GM12865 (cell line): ENCODE measurements at places on chromosomes 16 and 17.

DNA sequence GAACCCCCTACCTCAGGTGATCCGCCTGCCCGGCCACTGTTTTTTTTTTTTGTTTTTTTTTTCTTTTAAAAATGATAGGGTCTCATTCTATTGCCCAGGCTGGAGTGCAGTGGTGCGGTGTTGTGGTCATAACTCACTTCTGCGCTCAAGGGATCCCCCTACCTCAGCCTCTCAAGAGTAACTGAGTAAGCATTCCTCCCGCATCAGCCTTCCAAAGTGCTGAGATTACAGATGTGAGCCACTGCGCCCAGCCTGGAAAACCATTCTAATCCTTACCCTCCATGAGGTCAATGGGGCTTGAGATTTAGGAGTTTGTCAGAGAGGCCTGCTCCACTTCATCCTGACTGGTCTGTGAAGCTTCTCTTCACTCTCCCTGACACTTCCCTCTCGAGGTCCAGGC, 12.5 kb downstream of the ERAL1 start:
- DNase-seq, result no peak

DNA sequence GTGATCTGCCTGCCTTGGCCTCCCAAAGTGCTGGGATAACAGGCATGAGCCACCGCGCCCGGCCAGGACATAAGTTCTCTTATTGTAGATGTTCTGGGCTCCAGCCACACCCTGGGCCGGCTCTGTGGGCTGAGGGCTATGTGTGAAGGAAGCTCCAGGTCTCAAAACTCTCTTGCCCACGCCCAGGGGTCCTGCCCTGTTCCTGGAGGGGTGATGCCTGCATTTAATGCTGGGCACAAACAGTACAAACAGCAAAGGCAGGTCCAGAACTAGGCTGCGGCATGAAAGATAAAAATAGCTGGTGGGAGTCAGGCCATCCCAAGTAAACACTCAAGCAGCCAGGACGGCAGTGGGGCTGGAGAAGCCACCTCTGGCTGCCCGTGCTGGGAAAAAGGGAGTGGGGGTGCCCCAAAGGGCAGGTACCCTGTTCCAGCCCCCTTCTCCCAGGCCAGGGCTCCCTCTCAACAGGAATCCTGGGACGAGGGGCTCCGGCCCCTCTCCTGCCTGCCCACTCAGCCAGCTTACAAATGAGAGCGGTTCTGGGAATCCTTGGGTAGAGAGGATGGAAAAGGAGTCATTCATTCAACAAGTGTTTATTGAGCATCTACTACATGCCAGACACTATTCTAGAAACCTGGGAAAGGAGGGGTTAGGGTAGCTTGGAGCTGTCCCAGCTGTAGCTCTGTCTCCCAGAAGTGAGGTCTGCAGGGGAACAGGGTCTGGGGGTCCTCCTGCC, 4.6 kb downstream of the TRIM47 start:
- DNase-seq, result no peak

DNA sequence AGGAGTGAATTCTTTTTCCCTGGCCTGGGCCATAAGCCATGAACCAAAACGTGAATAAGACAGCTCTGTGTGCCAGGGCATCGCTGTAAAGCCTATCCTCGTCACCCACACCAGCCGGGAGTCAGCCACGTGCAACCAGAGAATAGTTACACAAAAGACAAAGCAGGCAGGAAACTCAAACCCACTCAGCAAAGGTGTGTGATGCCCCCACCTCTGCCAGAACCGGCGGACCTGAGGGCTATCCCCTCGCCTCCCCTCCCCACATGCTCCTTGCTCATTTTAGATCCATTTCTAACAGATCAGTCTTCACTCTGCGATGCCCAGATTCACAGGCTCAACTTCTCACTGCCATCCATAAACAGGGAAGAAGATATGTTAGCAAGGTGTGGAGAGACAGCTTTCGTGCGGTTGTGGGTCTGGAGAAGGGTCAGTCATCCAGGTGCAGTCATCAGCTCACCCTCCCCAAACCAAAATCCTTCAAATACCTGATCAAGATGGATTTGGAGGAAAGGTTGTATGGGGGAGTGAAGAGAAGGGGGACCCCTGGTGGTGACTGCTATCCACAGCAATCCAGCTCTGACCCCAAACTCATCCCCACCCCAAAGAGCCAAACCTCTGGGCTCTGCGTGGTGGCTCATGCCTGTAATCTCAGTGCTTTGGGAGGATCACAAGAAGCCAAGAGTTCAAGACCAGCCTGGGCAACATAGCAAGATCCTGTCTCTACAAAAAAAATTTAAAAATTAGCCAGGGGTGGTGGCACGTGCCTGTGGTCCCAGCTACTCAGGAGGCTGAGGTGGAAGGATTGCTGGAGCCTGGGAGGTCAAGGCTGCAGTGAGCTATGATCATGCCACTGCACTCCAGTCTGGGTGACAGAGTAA, 219.2 kb downstream of the C16orf78 start:
- peak; percentile 76 for DNase-seq

DNA sequence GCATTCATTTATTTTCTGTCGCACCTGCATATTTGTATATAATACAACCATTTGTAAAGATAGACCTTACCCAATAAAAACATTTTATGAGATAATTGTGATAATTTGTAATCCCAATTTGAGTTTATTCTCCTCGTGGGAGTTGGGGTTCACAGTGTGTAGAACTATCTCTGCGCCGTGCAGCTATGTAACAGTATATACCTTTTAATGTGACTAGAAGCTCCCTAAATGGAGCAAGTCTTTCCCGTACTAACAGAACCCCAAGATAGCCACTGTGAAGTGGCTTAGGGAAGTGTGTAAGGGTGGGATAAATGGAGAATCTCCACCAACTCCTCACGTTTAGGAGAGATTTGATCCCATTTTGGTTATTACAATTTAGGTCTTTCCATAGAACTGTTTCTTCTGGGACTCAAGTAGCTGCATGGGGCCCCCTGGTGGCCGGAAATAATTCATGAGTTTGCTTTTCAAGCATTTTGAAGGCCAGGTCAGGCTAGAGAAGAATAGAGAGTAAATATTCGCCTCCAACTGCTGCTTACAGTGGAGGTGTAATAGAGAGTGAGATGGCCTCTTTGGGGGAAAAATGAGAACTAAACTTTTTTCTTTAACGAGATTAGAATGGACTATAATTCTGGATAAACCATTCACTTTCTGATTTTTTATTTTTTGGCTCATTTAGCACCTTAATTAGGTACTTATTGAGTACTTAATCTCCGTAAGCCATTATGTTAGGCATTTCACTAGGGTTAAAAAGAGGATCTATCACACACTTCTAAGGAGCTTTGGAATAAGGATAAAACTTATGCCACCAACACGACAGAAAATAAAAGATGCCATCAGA, 4.5 kb downstream of the TMEM100 start:
- peak; percentile 80 for DNase-seq

DNA sequence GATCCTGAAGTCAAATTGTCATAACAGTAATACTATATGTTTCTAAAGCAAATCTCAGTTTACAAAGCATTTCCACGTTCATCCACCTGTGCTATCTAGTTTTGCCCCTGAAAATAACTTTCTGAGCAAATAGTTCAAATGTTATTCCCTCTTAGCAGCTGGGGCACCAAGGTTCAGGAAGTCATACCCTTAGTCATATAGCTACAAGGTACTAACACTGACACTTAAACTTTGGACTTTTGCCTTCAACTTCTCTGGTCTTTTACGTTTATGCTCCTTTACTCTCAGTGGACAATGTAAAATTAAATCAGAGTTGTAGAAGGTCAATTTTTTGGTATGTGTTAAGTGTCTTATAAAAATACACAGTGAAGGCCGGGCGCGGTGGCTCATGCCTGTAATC, 33.0 kb downstream of the COX11 start:
- DNase-seq, result no peak

DNA sequence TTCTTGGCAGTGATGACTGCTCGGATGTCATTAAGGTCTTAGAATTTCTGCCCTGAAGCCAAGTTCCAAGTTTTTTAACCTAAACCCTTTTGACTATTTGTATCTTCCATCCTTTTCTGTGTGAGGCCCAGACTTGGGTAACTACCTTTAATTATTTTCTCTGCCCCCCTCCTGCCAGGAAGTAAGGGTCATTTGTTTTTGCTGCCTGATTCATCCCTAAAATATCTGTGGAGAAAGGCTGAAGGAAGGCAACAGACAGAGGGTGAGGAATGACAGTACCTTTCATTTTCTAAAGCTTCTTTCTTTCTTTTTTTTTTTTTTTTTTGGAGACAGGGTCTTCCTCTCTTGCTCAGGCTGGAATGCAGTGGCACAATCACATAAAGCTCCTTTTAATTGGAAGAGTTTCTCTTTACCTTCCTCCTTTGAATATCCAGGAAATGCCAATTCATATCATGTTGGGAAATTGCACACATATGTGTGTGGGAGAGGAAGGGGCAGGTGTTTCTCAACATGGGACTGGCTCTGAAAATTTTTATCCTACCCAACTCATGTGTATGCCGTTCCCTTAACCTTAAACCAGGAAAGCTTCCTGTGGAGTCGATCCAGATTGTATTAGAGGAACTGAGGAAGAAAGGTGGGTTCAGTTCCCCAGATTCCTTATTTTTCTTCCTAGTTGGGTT, 957 bp downstream of the VPS25 start:
- DNase-seq, result no peak

- no peak for DNase-seq
Observed at GRCh38 chr17:9185142-9185541, 163.8 kb downstream of the NTN1 start.

DNA sequence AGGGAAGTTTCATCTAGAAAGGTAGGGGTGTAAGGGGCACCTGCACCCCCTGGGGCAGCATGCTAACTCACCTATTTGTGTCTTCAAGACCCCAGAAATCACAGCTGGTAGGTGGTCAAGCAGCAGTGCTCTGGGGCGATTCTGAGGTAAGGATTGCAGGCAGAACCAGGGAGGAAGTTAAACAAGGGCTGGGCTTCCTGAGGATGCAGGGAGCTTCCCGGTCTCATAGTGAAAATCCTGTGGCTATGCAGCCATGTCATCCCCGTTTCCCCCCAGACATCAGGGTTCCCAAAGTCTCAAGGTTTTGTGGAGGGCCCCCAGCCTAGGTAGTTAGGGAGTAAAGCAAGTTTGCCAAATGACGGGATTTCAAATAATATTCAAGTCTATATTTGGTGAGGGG, 78.5 kb downstream of the C16orf78 start:
- no peak for DNase-seq

GRCh38 chr16:77063676-77064016, 127.3 kb upstream of the MON1B start:
- DNase-seq, result no peak

DNA sequence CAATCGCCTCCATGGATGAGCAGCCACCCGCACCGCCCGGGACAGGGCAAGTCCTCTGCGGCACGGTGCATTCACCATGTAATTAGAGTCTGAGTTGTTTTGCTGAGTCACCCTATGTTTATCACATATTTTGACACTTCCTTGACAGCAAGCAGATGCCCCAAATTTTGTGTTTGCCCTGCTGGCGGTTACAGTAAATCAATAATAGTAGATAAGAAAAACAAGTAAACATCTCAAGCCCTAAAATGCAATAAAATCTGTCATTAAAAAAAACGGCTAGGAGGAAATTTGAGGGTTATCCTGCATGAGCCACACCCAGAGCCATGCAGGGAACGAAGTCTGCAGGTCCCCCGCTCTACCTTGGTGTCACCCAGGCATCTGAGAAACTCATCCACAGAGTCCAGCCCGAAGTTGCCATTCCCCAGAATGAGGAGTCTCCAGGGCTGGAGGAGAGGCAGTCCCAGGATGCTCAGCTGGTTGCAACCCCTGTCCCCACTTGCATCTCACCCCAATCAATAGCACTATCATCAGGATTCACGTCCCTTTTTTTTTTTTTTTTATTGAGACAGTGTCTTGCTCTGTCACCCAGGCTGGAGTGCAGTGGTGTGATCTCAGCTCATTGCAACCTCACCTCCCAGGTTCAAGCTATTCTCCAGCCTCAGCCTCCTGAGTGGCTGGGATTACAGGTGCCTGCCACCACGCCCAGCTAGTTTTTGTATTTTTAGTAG, 16.5 kb upstream of the ST6GALNAC1 start:
- DNase-seq, result no peak

GRCh38 chr17:7011942-7012254, 526 bp upstream of the RNASEK start:
- no peak for DNase-seq

DNA sequence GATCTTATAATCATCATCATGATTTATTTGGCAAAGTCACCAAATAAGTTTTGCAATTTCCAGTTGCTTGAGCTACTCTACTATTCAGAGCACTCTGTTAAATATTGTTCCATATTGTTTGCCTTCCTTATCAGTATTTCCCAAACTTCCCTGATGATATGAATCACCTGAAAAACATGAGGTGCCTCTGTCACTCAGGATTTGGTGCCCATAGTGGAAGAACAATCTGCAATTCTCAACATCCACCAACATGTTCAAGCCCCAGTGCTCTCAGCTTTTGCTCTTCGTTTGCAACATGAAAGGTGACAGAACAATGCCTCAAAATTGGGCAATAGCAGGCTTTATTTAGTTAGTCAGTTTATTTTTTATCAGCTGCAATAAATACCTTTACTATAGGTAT, 28.6 kb upstream of the WSB1 start:
- no peak for DNase-seq

GRCh38 chr17:13460261-13461000, 141.3 kb downstream of the HS3ST3A1 start:
- no peak for DNase-seq

GRCh38 chr16:3131755-3132377, 3.0 kb upstream of the ZNF213 start:
- DNase-seq, result no peak

DNA sequence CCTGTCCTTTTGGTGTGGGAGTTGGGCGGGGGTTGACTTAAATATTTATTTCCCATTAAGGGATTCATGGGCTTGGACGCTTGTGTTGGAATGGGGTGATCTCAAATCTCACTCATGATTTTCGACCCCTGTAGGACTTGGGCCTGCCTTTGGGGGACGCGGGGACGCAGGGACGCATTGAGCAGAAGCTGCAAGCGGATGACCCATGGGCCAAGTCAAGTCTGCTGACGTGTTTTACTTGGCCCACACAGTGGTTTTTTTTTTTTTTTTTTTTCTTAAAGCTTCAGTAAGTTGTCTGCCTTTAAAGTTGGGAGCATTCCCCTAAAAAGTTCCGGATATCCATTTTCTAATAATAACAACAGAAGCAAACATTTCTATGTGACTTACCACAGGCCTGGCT, 28.9 kb downstream of the CMIP start:
- no peak for DNase-seq

DNA sequence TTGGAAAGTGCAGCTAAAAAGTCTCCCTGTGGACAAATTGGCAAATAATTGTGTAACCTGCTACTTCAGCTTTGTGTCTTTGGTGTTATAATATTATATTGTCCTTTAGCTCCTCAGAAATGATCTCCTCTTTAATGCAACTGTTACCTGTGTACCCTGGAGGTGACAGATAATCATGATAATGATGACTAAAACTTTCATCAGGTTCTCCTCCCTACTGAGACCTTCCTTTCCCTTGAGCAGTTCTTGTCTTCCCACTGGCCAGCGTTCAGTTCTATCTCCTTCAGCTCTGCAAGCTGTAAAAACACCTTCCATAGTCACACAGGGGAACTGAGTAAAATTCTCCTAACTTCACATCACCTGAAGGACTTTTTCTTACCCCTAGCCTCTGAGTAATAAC, 14.7 kb downstream of the KRT12 start:
- no peak for DNase-seq

GRCh38 chr17:45391918-45392317, 40.8 kb downstream of the ARHGAP27 start:
- DNase-seq, result no peak
